ENCODE measurements at places on chromosomes 5 and 9.

GRCh38 chr5:72812488-72812887, 4.0 kb upstream of the TNPO1 start:
- DNase-seq: no peak

DNA sequence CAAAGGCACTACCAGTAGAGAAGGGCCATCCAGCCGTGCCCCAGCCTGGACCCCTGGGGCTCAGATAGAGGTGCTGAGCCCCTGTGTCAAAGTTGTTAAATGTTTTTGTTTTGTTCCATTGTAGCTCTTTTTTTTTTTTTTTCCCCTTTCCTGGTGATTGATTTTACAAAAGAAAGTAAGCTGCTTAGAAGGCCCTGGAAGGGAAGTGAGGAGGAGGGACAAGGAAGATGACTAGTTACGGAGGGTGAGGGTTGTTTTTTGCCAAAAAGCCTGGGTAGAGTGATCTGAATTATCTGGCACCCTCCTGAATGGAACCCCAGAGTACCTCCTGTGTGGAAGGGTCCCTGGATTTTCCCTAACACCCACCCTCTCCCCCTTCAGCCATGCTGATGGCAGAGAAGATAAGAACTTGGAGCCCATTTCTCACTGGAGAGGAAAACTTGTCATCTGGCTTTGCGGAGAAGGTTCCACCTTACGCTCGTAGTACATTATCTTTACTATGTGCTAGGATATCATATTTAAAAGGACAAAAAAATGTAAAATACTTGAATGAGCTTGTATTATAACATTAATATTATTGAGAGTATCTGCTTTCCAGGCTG, 33.4 kb downstream of the FAXDC2 start:
- DNase-seq: no peak

DNA sequence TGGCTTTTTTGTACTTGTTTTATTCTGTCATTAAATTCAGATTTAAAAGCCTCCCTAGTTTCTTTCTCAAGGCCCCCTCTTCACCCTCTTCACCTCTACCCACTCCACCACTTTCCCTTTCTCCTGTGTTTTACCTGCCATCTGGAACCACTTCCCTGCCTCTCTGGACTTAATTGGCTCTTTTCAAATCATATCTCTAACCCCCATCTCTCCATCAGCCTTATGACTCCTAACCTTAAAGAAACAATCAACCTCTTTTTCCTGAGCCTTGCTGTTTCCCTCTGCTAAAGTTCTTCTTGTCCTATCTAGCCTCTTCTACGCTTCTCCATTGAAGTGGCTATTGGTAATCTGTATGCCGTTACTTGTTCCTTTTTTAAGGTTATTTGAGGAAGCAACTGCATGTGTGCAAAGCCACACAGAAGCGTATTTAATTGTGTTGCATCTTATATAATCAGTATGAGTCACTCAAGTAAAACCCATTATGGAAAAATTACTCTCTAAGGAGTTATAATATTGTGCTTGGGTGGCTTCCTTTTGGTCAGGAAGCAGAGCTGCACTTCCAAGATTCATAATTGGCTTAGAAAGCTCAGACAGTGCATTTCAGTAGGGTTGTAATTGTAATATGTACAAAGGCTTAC, 653.6 kb upstream of the ITGA1 start:
- DNase-seq: no peak

DNA sequence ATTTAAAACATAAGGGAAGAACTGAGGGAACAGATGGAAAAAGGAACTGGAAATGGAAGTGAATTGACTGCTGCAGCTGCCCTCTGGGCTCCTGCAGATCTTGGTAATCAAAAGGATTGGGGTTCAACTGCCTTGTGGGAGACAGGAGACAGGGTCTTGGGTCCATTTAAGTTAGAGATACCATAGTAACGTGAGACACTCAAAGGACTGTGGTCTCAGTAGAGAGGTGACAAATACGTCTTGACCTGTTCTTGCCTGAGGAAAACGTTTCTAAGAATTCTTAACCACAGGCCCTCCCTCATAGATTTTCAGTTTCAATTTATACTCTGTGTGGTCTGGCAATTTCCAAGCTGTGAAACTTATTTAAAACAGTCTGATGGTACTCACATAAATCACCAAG, 100.8 kb upstream of the DHFR start:
- DNase-seq: no peak

DNA sequence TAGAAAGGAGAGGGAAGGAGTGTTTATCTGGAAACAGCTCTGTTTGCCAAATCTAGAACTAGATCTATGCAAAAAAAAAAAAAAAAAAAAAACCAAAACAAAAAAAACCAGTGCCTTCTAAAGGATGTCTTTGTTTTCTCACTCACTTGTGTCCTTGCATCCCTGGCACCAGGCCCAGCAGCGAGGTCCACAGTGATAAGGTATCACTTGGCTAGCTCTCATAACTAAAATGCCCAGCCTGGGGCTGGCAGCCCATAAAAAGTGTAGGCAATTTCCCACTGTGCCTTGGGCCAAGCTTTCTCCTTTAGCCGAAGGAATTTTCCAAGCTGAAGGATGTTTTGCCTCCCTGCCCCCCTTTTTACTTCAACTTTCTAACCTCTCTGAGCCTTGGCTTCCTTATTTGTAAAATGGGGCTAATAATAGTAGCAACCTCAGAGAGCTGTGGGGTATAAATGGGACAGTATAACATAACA, 20.8 kb downstream of the RGS3 start:
- DNase-seq: no peak

GRCh38 chr5:41921874-41922273, 3.2 kb upstream of the FBXO4 start:
- DNase-seq: no peak

DNA sequence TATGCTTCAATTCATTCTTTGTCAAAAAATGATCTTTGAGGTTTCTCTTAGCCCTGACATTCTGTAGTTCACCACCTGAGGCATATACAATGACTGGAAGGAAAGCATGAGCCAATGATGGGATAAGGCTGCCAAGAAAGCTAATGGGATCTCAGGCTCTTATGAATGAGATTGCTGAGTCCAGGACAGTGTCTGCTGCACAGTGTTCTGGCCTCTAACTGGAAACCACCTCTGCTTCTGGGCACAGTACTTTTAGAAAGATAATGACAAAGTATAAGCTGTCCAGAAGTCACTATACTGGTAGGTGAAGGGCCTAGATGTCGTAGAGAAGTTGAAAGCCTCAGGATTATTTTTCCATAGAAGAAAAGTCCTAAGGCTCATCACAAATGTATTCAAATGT, 69.1 kb upstream of the PAPPA start:
- DNase-seq: no peak

GRCh38 chr9:78835928-78836450, 539.1 kb downstream of the PSAT1 start:
- DNase-seq: no peak

DNA sequence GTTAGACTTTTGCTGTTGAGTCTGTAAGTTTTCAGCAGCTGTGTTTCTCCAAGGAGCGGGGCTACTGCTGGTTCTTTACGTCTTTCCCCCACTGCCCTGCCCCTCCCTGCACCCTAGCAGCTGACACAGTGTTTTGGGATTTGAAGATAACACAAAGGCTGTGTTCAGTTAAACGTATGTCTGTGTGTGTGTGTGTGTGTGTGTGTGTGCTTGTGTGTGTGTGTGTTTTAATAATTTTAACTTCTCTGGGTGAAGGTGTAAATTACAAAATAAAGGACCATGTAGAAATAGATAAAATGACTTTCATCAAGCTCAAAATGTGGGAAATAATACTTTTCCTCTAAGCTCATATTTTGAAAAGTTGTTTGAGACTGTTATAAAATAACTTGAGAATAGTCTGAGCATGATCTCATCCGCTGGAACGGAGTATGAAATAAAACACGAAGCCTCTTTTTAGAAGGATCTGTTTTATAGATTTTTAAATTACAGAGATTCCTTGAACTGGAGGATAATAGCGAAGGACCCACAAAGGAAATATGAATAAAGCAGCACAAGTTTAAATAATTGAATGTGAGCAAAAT, 10.9 kb downstream of the ABL1 start:
- DNase-seq: no peak

DNA sequence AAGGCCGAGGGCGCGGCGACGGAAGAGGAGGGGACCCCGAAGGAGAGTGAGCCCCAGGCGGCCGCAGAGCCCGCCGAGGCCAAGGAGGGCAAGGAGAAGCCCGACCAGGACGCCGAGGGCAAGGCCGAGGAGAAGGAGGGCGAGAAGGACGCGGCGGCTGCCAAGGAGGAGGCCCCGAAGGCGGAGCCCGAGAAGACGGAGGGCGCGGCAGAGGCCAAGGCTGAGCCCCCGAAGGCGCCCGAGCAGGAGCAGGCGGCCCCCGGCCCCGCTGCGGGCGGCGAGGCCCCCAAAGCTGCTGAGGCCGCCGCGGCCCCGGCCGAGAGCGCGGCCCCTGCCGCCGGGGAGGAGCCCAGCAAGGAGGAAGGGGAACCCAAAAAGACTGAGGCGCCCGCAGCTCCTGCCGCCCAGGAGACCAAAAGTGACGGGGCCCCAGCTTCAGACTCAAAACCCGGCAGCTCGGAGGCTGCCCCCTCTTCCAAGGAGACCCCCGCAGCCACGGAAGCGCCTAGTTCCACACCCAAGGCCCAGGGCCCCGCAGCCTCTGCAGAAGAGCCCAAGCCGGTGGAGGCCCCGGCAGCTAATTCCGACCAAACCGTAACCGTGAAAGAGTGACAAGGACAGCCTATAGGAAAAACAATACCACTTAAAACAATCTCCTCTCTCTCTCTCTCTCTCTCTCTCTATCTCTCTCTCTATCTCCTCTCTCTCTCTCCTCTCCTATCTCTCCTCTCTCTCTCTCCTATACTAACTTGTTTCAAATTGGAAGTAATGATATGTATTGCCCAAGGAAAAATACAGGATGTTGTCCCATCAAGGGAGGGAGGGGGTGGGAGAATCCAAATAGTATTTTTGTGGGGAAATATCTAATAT, 58.1 kb downstream of the BASP1 start:
- DNase-seq: no peak

- no peak for DNase-seq
These were observed 2.3 kb downstream of the NMRK1 start for GRCh38 chr9:75085640-75086039.

GRCh38 chr5:175282611-175283225, 161.3 kb downstream of the DRD1 start:
- DNase-seq: no peak

DNA sequence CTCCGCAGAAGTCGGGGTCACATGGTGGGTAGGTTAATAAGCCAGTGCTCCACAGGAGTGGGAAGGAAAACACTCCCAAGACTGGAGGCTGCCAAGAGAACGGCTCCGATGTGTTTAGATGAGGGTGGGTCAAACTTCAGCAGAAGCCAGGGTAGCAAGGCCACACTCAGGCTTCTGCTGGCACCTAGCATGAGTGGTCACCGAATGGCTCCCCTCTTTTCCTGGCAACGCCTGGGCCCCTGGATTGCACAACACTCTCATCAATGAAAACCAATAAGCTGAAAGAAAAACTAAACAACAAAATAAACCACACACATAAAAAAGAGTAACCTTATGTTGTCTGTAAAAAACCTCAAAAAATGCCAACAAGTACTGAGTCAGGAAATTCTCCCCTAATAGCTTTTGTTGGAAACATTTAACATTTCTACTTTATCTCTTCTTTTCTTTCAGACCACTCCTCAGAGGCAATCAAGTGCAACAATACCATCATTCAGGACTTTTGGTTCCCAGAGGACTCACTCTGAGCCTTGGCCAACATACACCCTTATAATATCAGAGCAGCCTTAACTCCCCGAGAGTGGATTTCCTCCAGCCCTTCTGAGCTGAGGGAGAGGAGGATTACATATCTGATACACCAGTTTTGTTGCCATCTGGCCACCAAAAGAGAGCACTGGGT, 279.9 kb downstream of the ENC1 start:
- DNase-seq: no peak

- DNase-seq: peak; percentile 50
These were observed at the start of gene DOCK2 for GRCh38 chr5:169637085-169637548. Gene DOCK2 (plus strand): TSS chr5:169637275. CDS start chr5:169637327, 52 bp downstream.

- DNase-seq: no peak
These were observed 5.5 kb upstream of the RNU6ATAC start for GRCh38 chr9:134169724-134170401.

- DNase-seq: peak; percentile 11
These were observed 70.7 kb upstream of the GNE start for GRCh38 chr9:36328798-36329411.

GRCh38 chr9:78606001-78606379, 309.1 kb downstream of the PSAT1 start:
- no peak for DNase-seq

DNA sequence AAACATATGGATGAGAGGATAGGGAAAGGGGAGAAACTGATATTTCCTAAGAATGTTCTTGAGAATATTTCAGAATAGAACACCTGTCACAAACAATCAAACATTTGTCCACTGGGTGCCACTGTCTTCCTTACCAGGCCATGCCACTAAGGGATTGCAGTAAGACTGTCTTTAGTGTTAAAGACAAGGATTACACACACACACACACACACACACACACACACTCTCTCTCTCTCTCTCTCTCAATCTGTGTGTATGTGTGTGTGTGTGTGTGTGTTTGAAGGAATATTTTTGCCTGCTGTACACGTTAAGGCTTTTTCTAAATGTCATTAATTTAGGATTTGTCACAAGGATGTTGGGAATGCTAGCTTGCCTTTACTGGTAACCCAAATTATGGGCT, 54.4 kb downstream of the CCDC192 start:
- no peak for DNase-seq
